ENCODE measurements at places on chromosomes 1 and 21.

- DNase-seq = no peak
Measured at GRCh38 chr1:206873603-206874188, 8.3 kb downstream of the IL20 start.

DNA sequence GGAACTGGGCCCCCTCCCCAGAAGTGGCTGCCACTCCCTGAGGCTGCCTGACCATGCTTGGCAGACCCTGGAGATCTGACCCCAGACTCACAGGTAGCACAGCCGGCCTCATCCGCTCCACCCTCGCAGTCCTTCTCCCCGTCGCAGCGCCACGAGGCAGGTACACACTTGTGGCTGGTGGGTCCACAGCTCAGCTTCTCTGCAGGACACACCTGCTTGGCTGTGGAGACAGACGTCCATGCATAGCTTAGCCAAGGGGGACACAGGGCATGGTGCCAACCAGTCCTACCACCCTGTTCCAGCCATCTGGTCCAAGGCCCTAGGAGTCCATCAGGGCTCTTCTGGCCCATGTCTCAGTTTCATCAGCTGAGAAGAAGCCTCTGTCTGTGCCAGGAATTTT is 42.2 kb upstream of the MAGOH start:
- no peak for DNase-seq

DNA sequence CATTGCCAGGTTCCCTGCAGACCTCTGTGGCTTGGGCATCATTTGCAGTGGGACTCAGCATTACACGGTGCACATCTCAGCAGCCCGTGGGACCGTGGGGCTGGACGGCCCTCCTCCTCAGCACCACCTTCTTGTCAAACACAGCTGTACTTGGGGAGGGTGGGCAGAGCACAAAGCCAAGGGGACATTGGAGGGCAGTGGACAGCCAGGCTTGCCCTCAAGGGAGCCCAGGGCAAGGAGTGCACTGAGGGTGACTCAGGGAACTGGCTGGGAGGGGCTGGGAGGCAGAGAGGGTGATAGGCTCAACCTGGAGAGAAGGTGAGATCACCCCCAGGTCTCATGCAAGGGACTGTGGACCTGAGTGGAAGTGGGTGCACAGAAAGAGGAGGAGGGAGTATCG is 3.4 kb downstream of the CAPN9 start:
- no peak for DNase-seq

DNA sequence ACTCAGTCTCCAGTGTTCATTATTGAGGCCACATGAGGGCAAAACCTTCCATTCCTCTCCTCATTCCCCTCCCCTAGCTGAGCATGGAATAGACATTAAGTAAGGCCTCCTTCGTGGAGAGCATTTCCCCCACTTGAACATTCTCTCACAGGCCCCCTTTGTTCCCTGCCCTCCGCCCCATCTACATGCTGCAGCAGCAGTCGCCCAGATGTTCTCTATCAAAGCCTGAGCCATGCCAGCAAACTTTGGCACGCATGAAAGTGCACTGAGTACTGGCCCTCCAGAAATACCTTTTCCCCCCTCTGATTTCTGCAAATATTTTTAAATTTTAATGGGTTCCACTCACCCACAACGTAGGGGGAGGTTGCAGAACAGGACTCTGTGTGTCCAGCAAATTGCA is 20.9 kb upstream of the GORAB start:
- DNase-seq = no peak

DNA sequence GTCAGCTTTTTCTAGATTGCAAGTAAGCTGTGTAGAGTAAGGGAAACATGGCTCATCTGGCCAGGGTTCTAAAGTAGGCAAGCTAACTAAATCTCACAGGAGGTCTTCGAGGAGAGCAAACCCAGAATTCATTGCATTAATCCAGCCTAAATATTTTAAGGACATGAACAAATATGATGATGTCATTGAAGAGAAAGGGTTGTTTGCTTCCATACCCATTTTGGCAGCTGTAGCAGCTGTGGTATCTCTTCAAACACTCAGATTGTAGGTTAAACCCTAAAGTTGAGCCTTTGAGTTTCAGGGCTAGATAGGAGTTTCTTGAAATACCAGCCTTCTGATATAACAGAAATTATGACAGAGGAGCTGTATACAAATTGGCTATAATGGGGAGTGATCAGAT is 200.5 kb upstream of the C1orf105 start:
- DNase-seq = no peak

DNA sequence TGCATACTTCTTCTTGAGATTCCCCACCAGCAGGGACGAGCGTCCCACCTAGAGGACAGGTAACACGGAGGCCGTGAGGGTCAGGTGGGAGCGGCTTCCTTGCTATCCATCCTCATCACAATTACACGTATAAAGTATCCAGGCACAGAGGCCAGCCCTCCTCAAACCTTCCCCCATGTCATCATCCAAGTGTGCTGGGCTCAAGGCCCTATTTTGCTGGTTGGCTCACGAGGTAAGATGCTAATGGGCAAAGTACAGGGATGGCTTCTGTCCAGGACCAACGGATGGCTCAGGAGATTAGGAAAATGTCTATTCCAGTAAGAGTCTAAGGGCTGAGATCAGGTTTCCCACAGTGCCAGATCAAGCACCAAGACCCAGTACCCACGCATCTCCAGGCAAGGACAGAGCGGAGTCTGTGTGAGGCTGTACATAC is 11.5 kb upstream of the A3GALT2 start:
- DNase-seq = no peak

GRCh38 chr1:232943679-232944252 is 6.6 kb upstream of the NTPCR start:
- no peak for DNase-seq

DNA sequence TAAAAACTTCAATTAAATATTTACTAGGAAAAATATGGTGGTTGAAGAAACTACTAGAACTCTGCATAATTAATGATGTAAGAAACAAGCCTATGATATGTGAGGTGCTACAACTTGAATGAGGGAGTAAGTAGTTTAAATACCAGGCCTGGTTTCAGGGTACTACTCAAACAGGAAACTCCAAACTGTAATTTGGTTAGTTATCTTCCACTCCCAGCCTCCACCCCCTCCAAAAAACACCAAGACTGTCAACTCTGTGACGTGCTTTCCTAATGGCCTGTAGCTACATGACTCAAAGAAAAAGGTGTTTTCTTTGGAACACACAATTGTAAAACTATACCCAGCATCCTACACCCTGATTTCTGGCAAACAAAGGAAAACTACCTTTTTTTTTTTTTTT is 55.9 kb upstream of the RCC1 start:
- DNase-seq = no peak

GRCh38 chr1:22753481-22753971 is 42.9 kb downstream of the EPHB2 start:
- no peak for DNase-seq

- no peak for DNase-seq
Measured at GRCh38 chr1:193697115-193697762, 510.8 kb upstream of the B3GALT2 start.

- DNase-seq = no peak
Measured at GRCh38 chr1:14482784-14483450, 115.6 kb upstream of the KAZN start.

GRCh38 chr1:85048296-85049064 is at the start of gene MCOLN3:
Gene MCOLN3 (minus strand): TSS chr1:85048500. CDS start chr1:85045360, 3,140 bp downstream.
- DNase-seq = no peak

DNA sequence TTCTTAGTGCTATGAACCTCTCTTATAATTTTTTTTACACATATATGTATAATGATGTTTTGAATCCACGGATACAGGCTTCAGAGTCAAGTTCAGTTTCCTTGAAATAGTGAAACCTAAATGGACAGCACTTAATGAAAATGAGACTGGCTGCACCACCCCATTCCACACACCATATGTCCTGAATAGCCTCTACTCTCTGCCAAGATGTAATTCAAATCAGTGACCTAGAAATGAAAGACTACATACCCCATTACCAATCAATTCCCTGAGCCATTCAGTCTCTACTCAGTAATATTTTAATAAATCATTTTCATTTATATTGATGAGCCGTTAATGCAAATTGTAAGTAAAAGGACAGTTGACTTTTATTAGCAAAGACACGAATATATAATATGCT is 614.9 kb upstream of the TMPRSS15 start:
- no peak for DNase-seq

DNA sequence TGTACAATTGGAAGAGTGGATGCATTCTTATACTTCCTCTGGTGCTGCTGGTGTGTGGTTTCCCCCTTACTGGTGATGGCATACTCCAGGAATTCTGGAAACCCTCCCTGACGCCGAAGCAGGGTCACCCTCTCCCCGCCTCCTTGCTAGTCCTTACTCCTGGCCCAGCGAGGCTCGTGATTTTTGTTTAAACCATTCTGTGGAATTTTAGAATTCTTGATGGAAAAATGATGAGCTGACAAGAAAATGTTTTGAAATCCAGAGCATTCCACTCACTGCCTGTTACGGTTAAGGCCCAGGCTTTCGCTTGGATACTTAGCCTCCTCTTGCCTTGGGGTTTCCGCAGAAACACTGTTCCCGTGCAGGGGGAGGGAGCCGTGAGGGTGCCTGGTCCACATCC is 41.1 kb downstream of the IL6R start:
- no peak for DNase-seq

DNA sequence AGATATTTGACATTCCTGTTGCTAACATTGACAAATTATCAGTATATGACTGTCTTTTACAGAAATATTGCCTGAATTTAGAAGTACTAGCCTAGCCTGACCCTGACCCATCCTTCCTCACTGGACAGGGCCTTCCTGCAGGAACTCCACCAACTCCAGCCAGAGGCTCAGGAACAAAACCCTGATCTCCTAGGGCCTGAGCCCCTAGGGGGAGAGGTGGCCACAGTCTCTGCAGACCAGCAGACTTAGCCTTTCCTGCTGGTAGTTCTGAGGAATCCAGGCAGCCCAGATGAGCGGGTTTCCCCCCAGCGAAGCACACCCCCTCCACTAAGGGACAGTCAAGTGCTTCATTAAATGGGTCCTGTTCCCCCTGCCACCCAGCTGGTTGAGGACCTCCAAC is 44.3 kb upstream of the LRIF1 start:
- DNase-seq = no peak

- no peak for DNase-seq
Measured at GRCh38 chr1:31335007-31335406, 37.9 kb downstream of the FABP3 start.

GRCh38 chr1:229845410-229846138 is 219.5 kb downstream of the URB2 start:
- no peak for DNase-seq

DNA sequence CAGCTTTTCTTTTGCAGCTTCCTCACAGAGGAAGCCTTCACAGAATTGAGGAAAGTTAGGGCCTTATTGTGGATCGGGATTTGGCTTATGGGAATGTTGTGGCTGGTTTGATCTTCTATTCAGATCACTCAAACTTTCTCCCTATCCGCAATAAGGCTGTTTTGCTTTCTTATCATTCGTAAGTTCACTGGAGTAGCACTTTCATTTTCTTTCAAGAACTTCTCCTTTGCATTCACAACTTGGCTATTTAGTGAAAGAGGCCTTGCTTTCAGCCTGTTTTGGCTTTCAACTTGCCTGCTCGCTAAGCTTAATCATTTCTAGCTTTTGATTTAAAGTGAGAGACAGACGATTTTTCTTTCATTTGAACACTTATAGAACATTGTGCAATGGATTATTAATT is 181.9 kb upstream of the B3GALT2 start:
- no peak for DNase-seq

- DNase-seq = peak; percentile 79
Measured at GRCh38 chr1:160284782-160285344, at the start of gene PEX19. Gene PEX19 (minus strand): TSS chr1:160285133. CDS start chr1:160285124, 9 bp downstream.

DNA sequence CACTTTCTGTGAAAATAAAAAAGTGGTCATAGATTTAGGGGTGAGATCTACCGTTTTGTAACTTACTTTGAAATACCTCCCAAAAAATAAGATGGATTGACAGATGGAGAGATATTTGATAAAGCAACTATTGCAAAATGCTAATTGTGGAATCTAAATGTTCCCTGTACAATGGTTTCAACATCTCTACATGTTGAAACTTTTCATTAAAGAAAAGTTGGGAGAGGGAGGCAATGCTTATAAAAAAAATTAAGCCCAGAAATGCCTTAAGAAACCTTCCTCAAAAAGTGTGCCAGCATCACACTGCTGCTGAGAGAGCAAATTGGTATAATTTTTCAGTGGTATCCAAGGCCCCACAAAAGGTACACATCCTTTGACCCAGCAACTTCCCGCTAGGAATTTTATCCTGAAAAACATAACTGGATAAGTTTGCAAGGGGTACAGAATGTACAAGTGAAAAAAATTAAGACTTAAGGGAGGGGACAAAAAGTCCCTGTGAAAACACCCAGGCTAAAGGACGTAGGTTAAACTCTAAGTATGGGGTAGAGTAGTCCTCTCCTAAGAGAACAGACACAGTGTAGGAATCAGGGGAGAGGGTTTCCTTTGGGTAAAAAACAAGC is 84.3 kb downstream of the TGFBR3 start:
- no peak for DNase-seq

- no peak for DNase-seq
Measured at GRCh38 chr1:29515170-29515955, 279.0 kb downstream of the PTPRU start.

- no peak for DNase-seq
Measured at GRCh38 chr1:206419783-206420182, 50.5 kb upstream of the IKBKE start.

DNA sequence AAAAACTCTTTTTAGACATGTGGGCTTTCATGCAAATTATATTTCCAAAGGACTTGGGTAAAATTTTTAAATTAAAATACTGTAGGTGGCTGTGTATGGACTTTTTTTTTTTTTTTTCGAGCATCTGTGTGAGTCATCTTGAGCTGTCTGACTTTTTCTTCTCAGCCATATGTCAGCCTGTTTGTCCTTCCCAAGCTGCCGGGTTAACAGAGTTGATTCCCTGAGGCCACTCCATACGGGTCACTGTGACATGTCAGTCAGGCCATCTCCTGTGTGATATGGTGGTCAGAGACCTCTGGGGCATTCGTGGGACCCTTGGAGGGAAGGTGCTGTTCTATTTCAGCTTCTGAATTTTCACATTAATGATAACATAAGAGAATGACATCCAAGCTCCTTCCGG is 148.3 kb downstream of the KCNJ6 start:
- no peak for DNase-seq

- DNase-seq = no peak
Measured at GRCh38 chr1:202107321-202107761, 15.4 kb upstream of the GPR37L1 start.

DNA sequence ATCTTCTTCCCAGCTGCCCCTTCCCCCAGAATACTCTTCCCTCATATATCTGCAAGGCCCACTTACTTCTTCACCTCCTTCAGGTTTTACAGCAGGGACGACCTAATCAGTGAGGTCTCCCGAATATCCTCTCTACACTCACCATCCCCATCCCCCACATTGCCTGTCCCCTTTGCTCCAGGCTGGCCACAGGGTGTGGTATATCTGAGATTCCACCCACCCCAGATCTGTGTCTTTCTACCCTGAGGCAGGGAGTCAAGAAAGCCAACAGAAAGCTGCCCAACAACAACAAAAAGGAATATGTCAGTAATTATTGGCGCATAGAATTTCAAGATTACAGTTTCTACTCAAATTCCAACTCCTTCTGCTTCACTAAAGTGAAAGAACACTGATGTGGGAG is 30.0 kb upstream of the OPRD1 start:
- no peak for DNase-seq

DNA sequence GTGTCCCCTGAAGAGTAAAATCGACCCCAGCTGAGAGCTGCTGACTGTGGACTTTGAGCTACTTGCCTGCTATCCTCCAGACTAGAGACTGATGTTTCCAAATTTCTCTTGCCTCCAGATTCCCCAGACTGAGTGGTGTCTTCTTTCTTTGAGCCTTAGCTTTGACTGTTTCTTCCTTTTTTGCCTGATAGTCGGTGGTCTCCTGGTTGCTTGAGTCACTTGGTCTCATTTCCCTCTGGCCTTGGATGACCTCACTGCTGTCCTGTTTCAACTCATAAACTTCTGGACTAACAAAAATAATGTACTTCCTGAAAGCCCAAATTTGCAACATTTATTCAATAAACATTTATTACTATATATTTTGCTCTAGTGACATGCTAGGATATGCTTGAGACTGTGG is 52.9 kb upstream of the DIPK1A start:
- DNase-seq = no peak
